Heart left ventricle (tissue), 16 donors: ENCODE measurements at places on chromosomes 7 and 10. TPM values are rescaled to one million over a fixed set of nuclear protein-coding genes. Genes with fewer than 3 reads are reported as not detected.

The VAX1 gene
- total RNA-seq: not detected

The TAS2R4 gene
- 0.31 TPM for total RNA-seq

The JCAD gene
- 22.7 TPM for total RNA-seq

The TBX20 gene
- total RNA-seq: 130 TPM

The GPR85 gene
- total RNA-seq: 1.8 TPM

The ORAI2 gene
- 3.6 TPM for total RNA-seq

The MDH2 gene
- total RNA-seq: 303 TPM

The LIPJ gene
- total RNA-seq: not detected

The OR13A1 gene
- total RNA-seq: not detected

The OGDHL gene
- total RNA-seq: 2.0 TPM

- peaks cover 34% of the 10 kb centered on the region for H3K4me1 ChIP-seq
- H3K4me3 ChIP-seq: peak overlapping the region; percentile 36
- H3K27me3 ChIP-seq: peaks cover 100% of the 10 kb centered on the region
- DNase-seq: no peak
Observed at GRCh38 chr10:117131376-117132327, 6.4 kb downstream of the VAX1 start.

DNA sequence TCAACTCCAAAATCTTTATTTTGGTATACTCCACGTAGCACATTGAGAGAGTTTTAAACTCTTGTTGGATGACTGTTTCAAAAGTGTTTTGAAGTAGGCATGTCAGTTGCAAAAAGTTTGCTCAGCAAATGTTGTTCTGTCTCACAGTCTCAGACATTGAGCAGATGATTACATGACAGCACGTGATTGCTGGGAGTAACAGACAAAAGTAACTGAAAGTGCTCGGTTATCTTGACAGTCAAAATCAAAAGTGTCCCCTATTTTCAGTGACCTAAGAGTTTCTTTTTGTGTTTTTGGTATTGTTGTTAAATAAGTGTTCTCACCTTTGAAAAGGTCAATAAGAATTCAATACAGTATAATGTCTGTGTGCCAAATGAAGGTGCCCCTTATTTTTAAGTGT, 84.3 kb downstream of the CFTR start:
- H3K27ac ChIP-seq: no peak overlapping the region
- no peaks in the 10 kb centered on the region for H3K36me3 ChIP-seq
- no peak for DNase-seq
- no peaks in the 10 kb centered on the region for H3K4me1 ChIP-seq
- H3K4me3 ChIP-seq: no peak overlapping the region

DNA sequence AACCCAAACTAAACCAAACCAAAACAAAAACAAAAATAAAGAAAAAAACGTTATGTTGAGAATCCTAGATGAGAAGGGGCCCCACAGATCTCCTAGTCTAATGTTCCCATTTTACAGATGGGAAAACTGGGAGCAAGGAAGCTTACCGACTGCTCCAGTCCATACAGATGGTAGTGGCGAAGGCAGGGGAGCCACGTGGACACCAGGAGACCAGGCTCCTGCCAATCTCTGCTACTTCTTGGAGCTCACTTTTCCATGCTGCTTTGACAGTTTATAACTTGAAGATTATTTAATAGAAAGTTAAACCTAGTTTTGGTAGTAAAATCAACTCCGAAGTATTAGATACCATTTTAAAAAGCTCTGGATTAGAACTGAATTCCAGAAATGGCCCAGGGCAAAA, 62.0 kb downstream of the GATA3 start:
- H3K4me1 ChIP-seq: no peaks in the 10 kb centered on the region
- H3K36me3 ChIP-seq: no peaks in the 10 kb centered on the region
- no peak for DNase-seq
- no peak overlapping the region for H3K27ac ChIP-seq
- peaks cover 7% of the 10 kb centered on the region for H3K27me3 ChIP-seq

- no peak overlapping the region for H3K4me3 ChIP-seq
- no peaks in the 10 kb centered on the region for H3K4me1 ChIP-seq
- DNase-seq: no peak
- no peak overlapping the region for H3K27ac ChIP-seq
Observed at GRCh38 chr7:25586513-25586912, 358.2 kb upstream of the NPVF start.

DNA sequence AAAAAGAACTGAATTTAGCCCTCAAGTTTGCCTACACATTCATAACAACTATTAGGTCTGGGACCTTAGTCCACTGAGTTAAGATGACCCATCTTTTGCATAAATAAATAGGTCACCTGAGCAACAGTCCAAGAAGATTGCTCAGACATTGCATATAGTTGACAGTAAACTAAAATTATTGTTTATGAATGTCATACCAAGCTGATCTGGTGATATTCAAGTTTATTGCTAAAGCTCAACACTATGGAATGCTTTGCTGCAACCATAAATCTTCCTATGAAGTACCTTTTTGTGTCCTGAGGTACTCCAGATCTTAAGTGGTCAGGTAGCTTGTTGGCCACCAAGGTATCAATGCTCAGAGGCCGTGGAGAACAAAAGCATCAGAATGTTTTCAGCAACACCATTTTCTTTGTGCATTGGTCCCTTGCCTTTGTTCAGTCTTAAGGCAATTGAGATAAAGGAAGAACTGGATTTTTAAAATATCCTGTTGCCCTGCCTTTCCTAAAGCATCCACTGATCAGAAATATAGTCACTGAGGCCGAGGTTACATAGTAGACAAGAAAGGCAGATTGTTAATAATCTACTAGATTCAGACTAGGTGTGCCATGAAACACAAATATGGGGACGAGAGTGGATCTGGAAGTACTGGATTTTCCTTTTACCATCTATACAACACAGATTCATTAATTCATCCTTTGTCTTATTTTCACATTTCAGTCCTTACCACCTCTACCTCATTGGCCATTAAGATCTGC, 321.3 kb downstream of the PTEN start:
- no peak overlapping the region for H3K27ac ChIP-seq
- no peak overlapping the region for H3K4me3 ChIP-seq
- H3K27me3 ChIP-seq: no peaks in the 10 kb centered on the region
- no peaks in the 10 kb centered on the region for H3K36me3 ChIP-seq
- no peak for DNase-seq

DNA sequence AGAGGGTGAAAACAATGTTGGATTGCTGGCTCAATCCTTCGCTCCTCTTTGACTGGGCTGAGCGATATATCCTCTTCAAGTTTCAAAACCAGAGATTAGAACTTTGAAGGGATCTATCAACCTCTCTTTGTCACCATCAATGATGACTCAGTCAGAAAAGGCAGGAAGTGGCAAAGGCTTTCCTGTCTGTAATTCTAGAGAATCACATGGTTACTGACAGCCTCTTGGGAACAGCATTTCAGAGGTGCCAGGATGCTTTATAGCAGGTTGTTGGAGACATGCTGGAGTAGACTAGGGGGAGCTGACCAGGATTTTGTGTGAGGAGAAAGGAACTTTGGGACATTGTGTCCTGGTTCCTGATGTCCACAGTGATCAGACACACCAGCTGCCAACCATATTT, 81.3 kb downstream of the PRKCQ start:
- no peaks in the 10 kb centered on the region for H3K4me1 ChIP-seq
- no peak overlapping the region for H3K27ac ChIP-seq
- no peak for DNase-seq
- peaks cover 16% of the 10 kb centered on the region for H3K27me3 ChIP-seq

DNA sequence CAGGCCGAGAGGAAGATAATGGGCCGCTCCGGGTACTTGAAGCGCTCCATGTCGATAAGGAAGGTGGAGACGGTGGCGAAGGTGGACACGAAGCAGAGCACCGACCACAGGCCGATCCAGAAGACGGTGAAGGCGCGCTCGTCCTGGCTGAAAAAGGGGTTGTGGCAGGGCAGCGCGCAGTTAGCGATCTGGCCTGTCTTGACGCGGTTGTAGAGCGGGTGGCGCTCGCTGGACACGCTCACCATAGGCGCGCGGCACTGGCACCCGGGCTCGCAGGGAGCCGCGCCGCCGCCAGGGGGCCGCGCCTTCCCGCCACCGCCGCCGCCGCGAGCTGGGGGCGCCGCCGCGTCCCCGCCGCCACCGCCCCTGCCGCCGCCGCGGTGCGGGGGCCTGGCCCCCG, 1.6 kb downstream of the FZD8 start:
- peaks cover 37% of the 10 kb centered on the region for H3K4me1 ChIP-seq
- no peaks in the 10 kb centered on the region for H3K27me3 ChIP-seq
- H3K27ac ChIP-seq: no peak overlapping the region

- H3K4me1 ChIP-seq: no peaks in the 10 kb centered on the region
- H3K4me3 ChIP-seq: no peak overlapping the region
- no peaks in the 10 kb centered on the region for H3K27me3 ChIP-seq
- no peak overlapping the region for H3K27ac ChIP-seq
- no peak for DNase-seq
Observed at GRCh38 chr7:18541871-18542212, 46.3 kb downstream of the HDAC9 start.

DNA sequence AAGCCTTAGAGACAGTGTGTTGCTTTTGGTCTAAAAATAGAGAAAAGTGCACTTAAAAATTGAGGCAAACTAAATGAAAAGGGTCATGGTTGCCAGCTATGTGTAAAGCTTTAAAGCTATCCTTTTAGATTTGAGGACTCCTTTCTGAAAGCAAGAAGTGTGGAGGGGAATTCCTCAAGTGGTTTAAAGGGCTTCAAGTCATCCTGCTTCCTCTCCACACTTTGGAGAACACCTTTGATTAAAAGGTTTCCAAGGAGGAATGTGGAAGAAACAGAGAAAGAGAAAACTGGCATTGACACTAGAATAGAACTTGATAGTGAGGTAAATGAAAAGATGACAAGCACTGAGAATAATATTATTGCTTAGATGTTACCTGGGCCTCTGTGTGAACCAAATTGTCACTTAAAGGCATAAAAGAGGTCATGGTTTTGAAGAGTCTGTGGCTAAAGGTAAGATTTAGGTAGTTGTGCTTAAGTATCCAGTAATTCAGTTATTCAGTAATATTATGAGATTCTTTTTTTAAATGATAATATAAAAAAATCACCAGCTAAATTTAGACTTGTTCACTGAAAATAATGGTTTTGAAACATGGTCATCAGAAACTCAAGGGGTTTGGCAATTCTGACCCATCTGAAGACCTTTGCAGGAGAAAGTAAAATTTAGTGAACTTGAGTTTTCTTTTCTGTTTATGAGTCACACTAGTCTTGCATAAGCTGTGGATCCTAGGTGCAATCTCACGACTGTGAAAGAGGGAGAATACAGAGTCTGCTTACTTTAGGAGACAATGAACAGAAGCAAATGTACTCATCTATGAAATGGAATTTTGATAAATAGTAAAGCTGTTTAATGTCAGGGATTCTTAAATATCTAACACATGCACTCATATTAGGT, 466.0 kb downstream of the KIF20B start:
- no peak overlapping the region for H3K27ac ChIP-seq
- H3K36me3 ChIP-seq: no peaks in the 10 kb centered on the region
- no peaks in the 10 kb centered on the region for H3K27me3 ChIP-seq

GRCh38 chr7:123285076-123285700, 85.4 kb upstream of the SLC13A1 start:
- no peaks in the 10 kb centered on the region for H3K27me3 ChIP-seq
- H3K36me3 ChIP-seq: no peaks in the 10 kb centered on the region
- H3K4me1 ChIP-seq: no peaks in the 10 kb centered on the region
- DNase-seq: no peak
- H3K27ac ChIP-seq: no peak overlapping the region

DNA sequence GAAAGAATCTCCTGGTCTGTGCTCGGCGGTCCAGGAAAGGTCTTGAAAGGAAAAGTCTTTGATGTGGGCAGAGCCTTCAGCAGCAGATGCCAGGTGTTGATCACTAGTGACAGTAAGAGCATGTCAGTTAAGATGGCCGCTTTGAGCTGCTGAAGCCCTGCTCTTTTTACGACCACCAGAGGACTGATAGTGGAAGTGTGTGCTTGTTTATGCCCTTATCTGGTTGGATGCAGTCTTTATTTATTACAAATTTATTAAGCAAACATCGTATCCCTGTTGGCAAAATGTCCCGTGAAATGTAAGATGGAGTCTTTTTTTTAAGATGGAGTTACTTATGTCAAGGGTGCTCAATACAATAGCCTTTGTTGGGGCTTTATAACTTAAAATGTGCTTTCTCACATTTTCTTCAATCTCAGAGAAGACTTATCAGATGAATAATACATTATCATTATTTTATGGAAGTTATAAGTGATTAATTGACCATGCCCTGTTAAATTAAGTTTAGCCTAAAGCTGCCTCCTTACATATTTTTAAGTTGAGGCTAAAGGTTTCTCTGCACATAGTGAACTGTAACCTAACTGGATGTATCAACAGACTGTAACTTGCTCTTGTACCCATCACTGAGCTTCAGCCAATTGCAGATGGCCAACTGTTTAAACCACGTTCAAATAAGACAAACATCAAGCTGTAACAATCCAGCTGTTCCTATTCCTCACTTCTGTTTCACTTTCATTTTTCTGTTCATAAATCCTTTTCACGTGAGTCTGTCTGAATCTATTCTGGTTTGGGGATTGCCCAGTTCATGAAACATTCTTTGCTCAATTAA, 97.4 kb upstream of the PIK3CG start:
- H3K27me3 ChIP-seq: no peaks in the 10 kb centered on the region
- H3K36me3 ChIP-seq: no peaks in the 10 kb centered on the region
- H3K4me3 ChIP-seq: peak overlapping the region; percentile 20
- no peaks in the 10 kb centered on the region for H3K4me1 ChIP-seq
- no peak for DNase-seq

DNA sequence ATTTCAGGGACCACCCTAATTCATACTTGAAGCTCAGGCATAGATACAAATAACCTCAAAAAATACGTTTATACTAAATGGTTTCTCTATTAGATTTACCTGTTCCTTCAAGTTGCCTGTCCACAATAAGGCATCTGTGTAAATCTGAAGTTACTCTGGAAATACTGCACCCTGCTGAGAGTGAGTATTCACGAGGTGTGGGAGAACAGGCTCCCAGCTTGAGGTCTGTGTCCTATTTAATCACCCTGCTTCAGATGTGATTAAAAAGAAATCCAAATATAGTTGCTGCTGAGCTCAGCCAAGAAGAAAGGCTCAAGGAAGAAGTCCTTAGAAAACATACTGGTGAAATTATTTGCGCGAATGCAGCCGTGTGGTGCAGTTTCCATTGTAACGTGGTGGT, 136.8 kb downstream of the KLF6 start:
- H3K27ac ChIP-seq: no peak overlapping the region
- no peak for DNase-seq
- H3K4me1 ChIP-seq: no peaks in the 10 kb centered on the region
- no peaks in the 10 kb centered on the region for H3K36me3 ChIP-seq
- H3K27me3 ChIP-seq: no peaks in the 10 kb centered on the region

- peak; percentile 91 for DNase-seq
- H3K27ac ChIP-seq: peak overlapping the region; percentile 87
- no peaks in the 10 kb centered on the region for H3K36me3 ChIP-seq
- no peaks in the 10 kb centered on the region for H3K4me1 ChIP-seq
- H3K27me3 ChIP-seq: no peaks in the 10 kb centered on the region
Observed at GRCh38 chr10:31133792-31134310, 102.2 kb upstream of the ZNF438 start.

- H3K4me1 ChIP-seq: peaks cover 20% of the 10 kb centered on the region
- no peaks in the 10 kb centered on the region for H3K27me3 ChIP-seq
- no peak overlapping the region for H3K4me3 ChIP-seq
- no peaks in the 10 kb centered on the region for H3K36me3 ChIP-seq
Observed at GRCh38 chr7:94183289-94183749, 179.2 kb upstream of the BET1 start.
